GM12865 (cell line): ENCODE measurements at places on chromosomes 1 and 21.

- DNase-seq: no peak
These were observed 513.6 kb downstream of the USP25 start for GRCh38 chr21:16243396-16243795.

- DNase-seq: no peak
These were observed 21.1 kb downstream of the ADORA1 start for GRCh38 chr1:203148579-203148978.

GRCh38 chr1:153260585-153261280 lies 1.2 kb downstream of the LORICRIN start:
- peak; percentile 14 for DNase-seq

GRCh38 chr1:229192031-229192430 lies 78.9 kb upstream of the RAB4A start:
- DNase-seq: no peak
